ENCODE measurements at places on chromosomes 12 and 14.

GRCh38 chr12:98471085-98471484 is 44.3 kb upstream of the TMPO start:
- DNase-seq: no peak

- DNase-seq: peak; percentile 69
These were observed 2.3 kb upstream of the DIO2 start for GRCh38 chr14:80213602-80214001.

- DNase-seq: peak; percentile 68
These were observed 597 bp downstream of the MLF2 start for GRCh38 chr12:6752167-6752920.

- peak; percentile 24 for DNase-seq
These were observed 1.1 kb downstream of the IFNG start for GRCh38 chr12:68158432-68158831.

- peak; percentile 60 for DNase-seq
These were observed 65.3 kb downstream of the IFT43 start for GRCh38 chr14:76050797-76051392.

- no peak for DNase-seq
These were observed 73.4 kb downstream of the GSC start for GRCh38 chr14:94696518-94696917.

DNA sequence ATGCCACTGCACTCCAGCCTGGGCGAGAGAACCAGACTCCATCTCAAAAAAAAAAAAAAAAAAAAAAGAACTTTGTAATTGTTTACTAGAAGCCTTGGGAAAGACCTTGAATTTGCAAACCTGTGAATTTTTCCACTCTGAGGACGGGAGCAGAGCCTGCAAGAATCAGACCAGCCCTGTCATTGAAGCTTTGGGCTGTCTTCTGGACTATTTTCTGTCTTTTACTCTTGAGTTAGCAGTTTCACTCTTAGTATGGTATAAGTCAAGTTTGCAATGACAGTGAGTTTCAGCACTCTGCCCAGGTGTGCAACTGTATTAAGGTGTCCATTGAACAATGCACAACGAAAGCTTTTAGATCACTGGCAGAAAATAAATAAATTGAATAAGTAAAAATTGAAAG is 81.4 kb upstream of the KRAS start:
- no peak for DNase-seq

DNA sequence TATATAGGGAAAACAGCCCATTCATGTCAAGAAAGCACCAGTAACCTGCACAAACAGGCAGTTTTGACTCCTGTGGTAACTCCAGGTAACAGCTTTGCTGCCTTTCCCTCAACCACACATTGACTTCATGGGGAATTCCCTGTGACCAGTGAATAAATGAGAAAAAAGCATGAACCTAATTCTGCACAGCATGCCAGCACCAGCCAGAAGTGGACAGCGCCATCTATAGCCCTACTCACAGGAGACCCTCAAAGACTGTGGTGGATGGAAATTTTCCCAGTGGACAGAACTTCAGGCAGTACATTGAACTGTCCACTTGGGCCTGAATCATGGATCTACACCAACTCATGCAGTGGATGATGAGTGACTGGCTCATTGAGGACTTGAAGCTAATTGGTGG is 152.1 kb downstream of the SLC8A3 start:
- no peak for DNase-seq

DNA sequence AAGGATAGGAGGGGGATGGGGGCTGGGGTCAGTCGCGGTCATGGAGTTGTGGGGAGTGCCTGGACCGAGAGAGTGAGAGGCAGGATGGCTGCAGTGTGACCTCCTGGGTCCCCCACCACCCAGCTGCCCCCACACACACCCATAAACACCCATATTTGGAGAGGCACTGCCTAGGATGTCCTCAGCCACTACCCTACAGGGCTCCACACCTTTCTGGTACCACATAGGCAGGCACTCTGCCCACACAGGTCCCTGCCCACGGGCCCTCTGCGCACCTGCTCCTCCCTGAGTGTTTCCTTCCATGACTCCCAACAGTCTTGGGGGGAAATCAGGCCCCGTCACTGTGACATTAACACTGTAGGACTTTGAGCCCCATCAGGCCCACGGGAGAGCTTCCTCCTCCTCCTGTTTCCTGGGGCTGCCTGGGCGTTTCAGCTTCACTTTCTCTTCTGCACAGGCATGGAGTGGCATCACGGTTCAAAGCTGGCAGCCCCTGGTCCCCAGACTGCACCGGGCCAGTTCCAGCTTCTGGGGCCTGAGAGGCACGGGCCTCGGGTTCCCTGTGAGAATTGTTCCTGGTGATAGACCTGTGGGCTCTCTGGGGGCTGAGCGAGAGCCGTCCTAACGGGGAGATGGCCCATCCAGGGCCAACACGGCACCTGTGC is 207.0 kb upstream of the C14orf180 start:
- no peak for DNase-seq

DNA sequence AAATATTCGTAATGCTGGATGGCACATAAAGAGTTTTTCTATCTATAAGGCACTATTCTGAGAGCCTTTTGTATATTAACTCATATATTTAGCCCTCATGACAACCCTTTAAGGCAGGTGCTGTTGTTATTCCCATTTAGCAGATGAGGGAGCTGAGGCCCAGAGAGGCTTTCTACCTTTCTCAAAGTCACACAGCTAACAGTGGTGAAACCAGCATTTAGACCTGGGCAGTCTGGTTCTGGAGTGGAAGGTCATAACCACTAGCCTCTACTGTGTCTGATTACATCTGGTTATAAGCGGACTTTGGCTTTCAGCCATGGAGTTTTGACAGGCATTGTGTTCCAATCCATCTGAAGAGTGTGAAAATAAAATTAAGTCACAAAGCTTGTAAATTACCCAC is 41.2 kb upstream of the HDAC7 start:
- DNase-seq: no peak

DNA sequence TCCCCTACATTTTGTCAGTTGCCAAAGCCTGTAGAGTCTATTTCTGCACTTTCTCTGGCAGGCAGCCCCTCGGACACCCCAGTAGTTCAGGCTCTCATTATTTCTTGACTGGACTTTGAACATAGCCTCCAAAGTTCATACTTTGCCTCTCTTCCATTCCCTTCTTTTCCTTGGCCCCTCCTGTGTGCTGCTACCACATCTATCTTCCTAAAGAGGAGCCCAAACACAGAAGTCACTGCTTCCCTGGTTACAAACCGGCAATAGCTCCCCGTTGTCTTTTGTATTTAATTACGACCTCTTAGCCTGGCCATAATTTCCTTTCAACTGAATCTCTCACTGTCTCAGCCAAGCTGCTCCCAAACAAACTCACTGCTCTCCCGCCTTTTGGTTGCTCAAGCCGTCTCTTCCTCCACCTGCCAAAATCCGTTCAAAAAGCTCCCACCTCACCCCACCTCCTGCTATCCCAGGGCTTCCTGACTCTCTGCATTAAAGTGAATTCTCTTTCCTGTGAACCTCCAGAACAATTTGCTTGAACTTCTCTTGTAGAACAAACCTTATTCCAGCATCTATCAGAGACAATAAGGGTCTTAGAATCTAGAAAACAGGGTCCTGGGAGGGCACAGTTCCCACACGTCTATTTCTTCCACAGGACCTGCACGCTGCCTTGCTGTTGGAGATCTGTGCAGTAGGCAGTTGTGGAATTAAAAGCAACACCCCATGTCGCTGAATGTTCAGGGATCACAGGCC is 46.9 kb downstream of the PRMT8 start:
- no peak for DNase-seq

DNA sequence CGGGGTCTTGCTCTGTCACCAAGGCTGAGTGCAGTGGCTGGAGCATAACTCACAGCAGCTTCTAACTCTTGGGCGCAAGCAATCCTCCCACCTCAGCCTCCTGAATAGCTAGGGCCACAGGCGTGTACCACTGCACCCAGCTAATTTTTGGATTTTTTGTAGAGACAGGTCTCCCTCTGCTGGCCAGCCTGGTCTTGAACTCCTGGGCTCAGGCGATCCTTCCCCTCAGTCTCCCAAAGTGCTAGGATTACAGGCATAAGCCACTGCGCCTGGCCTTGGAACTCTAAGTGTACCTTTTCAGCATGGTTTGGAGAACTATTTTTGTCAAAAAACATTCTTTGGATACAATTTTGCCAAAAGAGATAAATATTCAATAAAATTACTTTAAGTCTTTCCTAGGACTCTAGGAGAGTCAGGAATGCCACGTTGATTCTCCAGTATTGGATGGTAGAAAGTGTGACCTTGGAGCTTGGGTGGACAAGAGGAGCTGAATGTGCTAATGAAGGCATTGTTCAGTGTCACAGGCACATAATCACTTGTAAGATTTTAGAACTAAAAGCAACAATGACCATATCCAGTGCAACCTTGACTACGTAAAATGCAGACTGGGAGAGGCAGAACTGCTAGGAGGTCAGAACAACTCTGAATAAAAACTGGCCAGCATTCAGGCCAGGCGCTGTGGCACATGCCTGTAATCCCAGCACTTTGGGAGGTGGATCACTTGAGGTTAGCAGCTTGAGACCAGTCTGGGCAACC is 2.8 kb downstream of the SRSF9 start:
- peak; percentile 52 for DNase-seq
